WTC11 (cell line): ENCODE measurements at places on chromosomes 4 and X. TPM values are rescaled to one million over a fixed set of nuclear protein-coding genes. Genes with fewer than 3 reads are reported as not detected.

GRCh38 chrX:110836451-110836850 is 40.8 kb upstream of the CHRDL1 start:
- H3K27ac ChIP-seq: no peak overlapping the region
- no peak overlapping the region for H3K4me3 ChIP-seq
- no peak for DNase-seq
- no peaks in the 10 kb centered on the region for H3K4me1 ChIP-seq
- no peaks in the 10 kb centered on the region for H3K36me3 ChIP-seq

GRCh38 chr4:64079316-64079715 is 329.9 kb downstream of the TECRL start:
- H3K27ac ChIP-seq: no peak overlapping the region
- no peak for DNase-seq
- no peak overlapping the region for H3K4me3 ChIP-seq
- peaks cover 13% of the 10 kb centered on the region for H3K4me1 ChIP-seq
- no peaks in the 10 kb centered on the region for H3K27me3 ChIP-seq

DNA sequence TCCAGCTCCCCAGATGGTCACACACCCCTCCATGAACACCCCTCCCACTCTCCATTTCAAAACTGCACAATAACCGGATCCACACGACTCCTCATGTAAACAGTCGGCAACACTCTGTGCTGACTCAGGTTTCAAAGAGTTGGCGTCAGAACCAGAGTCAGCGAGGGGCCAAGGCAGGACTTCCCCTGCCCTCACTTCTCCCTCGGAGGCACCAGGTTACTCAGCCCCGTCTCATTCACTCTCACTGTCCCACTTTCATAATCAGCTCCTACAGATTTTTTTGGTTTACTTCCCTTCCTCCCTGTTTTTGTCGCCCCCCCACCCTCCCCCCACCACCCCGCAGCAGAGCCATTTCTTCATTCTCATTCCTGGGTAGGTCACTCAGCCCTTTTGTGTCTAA is 2.7 kb upstream of the TIMP1 start:
- H3K4me3 ChIP-seq: no peak overlapping the region
- DNase-seq: no peak
- H3K27ac ChIP-seq: no peak overlapping the region
- no peaks in the 10 kb centered on the region; the same call in 1 of the 2 replicates for H3K27me3 ChIP-seq
- H3K36me3 ChIP-seq: no peaks in the 10 kb centered on the region

- no peaks in the 10 kb centered on the region for H3K4me1 ChIP-seq
- H3K36me3 ChIP-seq: peaks cover 8% of the 10 kb centered on the region; the same call in 1 of the 2 replicates
- no peak for DNase-seq
- no peaks in the 10 kb centered on the region for H3K27me3 ChIP-seq
Measured at GRCh38 chr4:169644802-169645201, 24.4 kb downstream of the CLCN3 start.

SSX1 gene
- total RNA-seq: 0.34 TPM in 1 of 3 replicates, not detected in the others

TBX22 gene
- 0.30 to 1.0 TPM (median 0.66 TPM) in 3 replicates for total RNA-seq

ADH6 gene
- total RNA-seq: 0.07 TPM in 1 of 3 replicates, not detected in the others
